Activated CD4-positive, CD25-positive, alpha-beta regulatory T cell treated with anti-CD3 and anti-CD28 coated beads, Interleukin-2, amount 50 U/mL, for 16 hours (primary cell): ENCODE measurements at places on chromosomes 13 and 19.

- DNase-seq = no peak
Observed at GRCh38 chr13:50012396-50013169, 2.7 kb upstream of the KCNRG start.

DNA sequence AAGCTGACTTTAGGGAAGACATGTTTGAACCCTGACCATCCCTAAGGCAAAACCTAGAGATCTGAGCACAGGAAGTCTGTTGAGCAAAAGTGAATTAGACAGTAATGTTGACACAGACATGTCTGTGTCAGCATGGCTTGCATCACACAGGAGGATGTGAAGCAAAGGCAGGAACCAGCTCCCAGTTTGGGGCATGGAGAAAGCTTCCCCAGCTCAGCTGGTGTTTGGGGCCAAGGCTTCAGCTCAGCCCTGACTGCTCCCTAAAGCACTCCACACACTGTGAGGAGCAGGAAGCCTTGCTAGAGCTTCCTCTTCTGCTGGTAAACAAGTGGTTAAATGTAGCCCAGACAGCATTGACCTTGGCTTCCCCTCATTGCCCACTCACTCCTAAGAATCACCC is 153.8 kb upstream of the UBL3 start:
- no peak for DNase-seq

- DNase-seq = no peak
Observed at GRCh38 chr13:113654175-113654560, 3.8 kb downstream of the ATP4B start.

- DNase-seq = no peak
Observed at GRCh38 chr13:47289567-47289966, 392.7 kb upstream of the HTR2A start.

- DNase-seq = no peak
Observed at GRCh38 chr19:485077-485476, 11.2 kb upstream of the MADCAM1 start.

- DNase-seq = no peak
Observed at GRCh38 chr13:97786510-97786909, 167.0 kb upstream of the IPO5 start.

DNA sequence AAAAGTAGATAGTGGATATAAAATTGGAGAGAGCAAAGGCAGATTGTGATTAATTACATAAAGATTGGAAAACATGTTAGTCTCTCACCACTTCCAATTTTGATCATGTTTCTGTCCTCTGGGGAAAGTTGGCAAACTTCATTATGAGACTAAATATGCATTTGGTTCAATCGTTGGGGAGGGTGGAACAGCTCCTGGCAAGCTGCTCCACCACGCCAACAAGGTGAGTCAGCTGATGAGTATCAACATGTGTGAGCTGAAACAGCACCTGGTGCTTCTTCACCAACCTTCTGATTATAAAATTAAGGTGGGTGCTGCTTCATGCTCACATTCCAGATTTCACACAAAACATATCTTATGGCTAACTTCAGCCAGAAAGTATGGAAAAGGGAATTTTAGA is 1784.6 kb downstream of the SLITRK5 start:
- no peak for DNase-seq

DNA sequence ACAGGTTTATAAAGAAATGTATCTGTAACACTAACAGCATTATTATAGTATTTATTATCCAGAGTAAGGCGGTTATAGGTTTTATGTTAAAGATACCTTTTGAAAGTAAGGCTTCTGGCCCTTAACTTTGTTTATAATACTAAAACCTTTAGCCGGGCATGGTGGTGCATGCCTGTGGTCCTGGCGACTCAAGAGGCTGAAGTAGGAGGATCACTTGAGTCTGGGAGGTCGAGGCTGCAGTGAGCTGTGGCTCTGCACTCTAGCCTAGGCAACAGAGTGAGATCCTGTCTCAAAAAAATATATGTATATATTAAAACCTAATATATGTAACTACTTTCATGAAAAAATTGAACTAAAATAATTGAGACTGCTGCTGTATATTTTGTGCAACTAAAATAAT is 98.7 kb upstream of the KLF5 start:
- DNase-seq = no peak

- DNase-seq = peak; percentile 58
Observed at GRCh38 chr19:4186087-4186993, 3.9 kb downstream of the ANKRD24 start.

- no peak for DNase-seq
Observed at GRCh38 chr13:113928685-113929627, 44.9 kb downstream of the C13orf46 start.

DNA sequence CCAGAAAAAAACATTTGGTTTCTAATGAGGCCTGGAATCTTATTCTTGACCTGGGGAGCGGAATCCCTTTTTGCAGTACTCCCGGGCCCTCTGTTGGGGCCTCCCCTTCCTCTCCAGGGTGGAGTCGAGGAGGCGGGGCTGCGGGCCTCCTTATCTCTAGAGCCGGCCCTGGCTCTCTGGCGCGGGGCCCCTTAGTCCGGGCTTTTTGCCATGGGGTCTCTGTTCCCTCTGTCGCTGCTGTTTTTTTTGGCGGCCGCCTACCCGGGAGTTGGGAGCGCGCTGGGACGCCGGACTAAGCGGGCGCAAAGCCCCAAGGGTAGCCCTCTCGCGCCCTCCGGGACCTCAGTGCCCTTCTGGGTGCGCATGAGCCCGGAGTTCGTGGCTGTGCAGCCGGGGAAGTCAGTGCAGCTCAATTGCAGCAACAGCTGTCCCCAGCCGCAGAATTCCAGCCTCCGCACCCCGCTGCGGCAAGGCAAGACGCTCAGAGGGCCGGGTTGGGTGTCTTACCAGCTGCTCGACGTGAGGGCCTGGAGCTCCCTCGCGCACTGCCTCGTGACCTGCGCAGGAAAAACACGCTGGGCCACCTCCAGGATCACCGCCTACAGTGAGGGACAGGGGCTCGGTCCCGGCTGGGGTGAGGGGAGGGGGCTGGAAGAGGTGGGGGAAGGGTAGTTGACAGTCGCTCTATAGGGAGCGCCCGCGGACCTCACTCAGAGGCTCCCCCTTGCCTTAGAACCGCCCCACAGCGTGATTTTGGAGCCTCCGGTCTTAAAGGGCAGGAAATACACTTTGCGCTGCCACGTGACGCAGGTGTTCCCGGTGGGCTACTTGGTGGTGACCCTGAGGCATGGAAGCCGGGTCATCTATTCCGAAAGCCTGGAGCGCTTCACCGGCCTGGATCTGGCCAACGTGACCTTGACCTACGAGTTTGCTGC is at the start of gene ICAM4:
TSS of gene ICAM4 (plus strand) at position 153 of the 935 bp plus-strand sequence. CDS start at position 211, 58 bp downstream.
- DNase-seq = no peak

DNA sequence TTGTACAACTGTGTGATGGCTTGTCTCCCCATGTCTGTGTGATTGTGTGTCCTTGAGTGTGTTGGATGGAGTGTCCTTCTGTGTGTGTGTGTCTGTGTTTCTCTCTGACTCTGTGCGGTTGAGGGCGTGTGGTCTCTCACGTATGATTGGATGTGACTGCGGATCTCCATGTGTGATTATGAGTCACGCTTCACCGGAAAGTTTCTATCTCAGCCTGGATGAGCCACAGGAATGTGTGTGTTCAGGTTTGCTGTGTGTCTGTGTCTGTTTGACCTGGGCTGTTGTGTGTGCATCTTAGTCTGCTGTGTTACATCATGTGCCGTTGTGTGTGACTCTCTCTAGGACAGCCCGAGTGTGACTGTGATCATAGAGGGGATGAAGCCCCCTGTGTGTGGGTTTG is 15.5 kb upstream of the ZNF835 start:
- no peak for DNase-seq

DNA sequence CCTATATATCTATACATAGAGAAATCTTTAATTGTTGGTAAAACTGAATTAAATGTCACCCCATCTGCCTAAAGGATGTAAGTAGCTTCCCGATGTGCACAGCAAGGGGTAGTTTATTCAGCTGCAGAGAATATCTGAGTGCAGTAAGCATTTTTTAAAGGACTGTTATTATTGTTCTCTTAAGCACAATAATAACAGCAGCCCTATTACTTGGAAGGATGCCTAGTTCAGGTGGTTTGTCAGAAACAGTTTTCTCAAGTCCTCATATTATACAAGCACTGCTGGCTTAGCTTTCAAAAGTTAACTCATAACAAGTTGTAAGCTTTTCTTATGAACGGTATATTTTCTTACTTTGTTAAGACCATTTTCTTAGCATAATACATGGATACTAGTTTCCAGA is 142.6 kb downstream of the CRYL1 start:
- DNase-seq = no peak

GRCh38 chr19:16836115-16837034 is 7.2 kb downstream of the SIN3B start:
- DNase-seq = no peak

DNA sequence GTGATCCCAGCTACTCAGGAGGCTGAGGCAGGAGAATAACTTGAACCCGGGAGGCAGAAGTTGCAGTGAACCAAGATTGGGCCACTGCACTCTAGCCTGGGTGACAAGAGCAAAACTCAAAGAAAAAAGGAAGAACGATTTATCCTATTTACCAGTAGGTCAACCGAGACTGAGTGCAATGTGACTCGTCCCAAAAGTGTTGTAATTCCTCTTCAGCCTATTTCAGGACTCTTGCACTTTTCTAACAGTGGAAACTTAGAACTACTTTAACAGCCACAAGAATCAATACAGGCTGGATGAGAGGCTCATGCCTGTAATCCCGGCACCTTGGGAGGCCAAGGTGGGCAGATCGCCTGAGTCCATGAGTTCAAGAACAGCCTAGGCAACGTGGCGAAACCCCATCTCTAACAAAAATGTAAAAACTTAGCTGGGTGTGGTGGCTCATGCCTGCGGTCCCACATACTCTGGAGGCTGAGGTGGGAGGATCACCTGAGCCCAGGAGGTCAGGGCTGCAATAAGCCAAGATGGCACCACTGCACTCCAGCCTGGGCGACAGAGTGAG is 4.3 kb upstream of the NR1H2 start:
- no peak for DNase-seq

DNA sequence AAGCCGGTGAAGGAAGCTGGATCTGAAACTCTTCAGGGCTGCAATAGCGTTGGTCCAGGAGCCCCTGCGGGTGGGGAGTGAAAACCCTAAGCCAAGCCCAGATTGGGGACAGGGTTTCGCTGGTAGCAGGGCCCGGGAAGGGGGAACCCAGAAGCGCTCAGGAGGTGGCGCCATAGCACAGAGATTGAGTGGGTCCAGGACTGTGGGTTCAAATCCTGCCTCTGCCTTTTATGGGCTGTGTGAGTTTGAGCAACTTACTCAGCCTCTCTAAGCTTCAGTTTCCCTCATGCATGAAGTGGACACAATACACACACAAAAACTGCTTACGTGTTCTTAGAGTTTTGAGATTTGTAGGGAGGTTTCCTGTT is 8.3 kb upstream of the SYCN start:
- peak; percentile 31 for DNase-seq
